Activated CD4-positive, alpha-beta T cell treated with anti-CD3 and anti-CD28 coated beads for 24 hours (primary cell): ENCODE measurements at places on chromosomes 1 and 21.

GRCh38 chr1:17611991-17612390 lies 72.5 kb downstream of the ARHGEF10L start:
- no peak for DNase-seq

- DNase-seq = no peak
Observed at GRCh38 chr1:80929868-80930508, 870.7 kb upstream of the ADGRL2 start.

GRCh38 chr1:200899451-200899915 lies 4.8 kb downstream of the INAVA start:
- DNase-seq = no peak

DNA sequence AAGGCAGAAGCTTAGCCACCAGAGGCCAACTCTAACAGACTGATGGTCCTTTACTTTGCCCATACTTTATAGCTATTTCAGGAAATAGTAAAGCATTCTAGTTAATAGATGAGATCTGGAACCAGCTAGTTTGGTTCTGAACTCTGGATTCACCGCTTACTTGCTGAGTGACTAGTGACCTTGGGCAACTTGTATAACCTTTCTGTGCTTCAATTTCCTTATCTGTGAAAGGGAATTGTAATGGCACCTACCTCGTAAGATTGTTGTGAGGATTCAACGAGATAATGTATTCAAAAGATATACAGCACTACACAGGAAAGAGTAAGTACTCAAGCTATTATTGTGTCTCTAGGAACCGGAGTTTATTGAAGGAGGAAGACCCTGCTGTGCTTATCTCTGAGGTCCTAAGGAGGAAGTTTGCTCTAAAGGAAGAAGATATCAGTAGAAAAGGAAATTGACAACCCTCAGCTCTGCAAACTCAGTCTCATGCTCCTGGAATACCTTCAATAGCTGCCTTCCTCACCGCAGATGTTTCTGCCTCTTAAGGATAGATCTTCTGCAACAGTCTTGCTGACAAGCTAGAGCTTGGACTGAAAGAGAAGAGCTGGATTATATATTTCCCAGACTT lies 11.9 kb downstream of the MTFR1L start:
- DNase-seq = no peak

- DNase-seq = no peak
Observed at GRCh38 chr1:81781749-81782148, 19.0 kb upstream of the ADGRL2 start.

DNA sequence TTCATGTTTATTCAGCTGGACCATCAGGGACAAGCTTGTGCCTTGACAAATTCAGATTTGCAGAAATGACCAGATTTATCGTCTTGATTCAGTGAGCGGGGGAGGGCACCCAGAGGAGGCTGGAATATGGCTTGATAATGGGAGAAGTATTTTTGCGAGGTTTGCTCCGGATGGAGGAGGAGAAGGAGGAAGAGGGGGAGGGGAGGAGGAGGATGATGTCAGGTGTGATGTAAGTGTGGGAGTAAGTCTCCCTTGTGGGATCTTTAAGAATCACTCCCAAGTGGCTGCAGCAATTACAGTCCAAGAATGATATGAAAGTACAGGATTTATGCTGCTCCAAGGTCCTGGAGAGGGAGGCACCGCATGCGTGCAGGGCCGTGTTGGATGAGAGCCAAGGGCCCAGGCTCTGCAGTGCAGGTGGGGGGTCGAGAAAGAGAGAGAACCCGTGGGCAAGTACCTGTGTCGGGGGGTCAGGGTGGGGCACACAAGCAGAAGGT lies 5.6 kb upstream of the ZNF496 start:
- no peak for DNase-seq

DNA sequence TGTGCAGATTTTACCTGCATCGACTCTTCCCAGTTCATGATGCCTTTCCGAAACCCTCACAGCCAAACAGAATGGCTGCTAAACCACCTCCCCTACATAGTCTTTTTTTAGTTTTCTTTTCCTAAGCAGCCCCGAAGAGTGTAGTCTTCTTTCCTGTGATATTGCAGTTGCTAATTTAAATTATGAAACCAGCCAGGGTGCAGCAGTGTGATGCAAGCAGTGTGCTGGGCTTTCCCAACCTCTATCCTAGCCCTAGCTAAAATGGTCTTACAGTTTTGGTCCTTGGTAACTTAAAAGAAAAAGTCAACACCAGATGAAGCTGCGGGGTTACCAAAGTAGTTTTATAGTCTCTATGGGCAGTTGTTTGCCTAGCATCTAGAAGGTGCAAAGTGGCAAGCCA lies 82.0 kb upstream of the GCLM start:
- no peak for DNase-seq

DNA sequence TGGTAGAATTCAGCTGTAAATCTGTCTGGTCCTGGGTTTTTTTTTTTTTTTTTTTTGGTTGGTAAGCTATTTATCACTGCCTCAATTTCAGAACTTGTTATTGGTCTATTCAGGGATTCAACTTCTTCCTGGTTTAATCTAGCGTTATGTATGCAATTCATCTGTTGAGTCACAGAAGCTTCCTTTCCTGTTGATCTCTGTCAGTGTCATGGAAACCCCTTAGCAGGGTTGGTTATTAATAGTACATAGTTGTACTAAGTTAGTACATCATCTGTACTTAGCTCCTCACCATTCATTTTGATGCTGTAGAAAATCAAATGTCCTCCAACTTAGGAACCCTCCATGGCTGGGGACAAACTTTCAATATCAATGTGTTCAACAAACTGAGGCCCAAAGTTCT lies 51.0 kb upstream of the BARHL2 start:
- no peak for DNase-seq

- no peak for DNase-seq
Observed at GRCh38 chr1:76494807-76495206, 372.5 kb upstream of the ST6GALNAC5 start.
